ENCODE measurements at places on chromosomes 6 and 20.

DNA sequence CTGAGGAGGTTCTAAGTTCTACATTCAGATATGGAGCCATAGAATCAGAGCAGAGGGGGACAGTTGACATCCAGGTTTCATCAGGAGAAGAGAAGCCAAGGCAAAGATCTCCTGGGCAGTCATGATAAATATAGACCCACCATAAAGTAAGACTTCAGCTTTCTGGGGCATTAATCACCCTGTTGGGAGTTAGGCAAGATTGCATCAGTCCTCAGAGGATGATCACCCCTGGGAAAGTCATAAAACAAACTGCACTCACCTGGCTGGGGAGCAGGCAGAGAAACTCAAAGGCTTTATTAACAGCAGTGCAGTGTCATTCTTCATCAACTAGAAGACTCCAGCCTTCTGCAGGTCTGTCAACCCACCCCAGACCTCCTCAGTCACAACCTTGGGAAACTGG is 301.3 kb upstream of the JARID2 start:
- no peak for DNase-seq

- DNase-seq: no peak
Measured at GRCh38 chr20:20233041-20233514, 134.8 kb upstream of the INSM1 start.

- DNase-seq: no peak
Measured at GRCh38 chr20:63961664-63962425, 5.6 kb upstream of the UCKL1 start.

DNA sequence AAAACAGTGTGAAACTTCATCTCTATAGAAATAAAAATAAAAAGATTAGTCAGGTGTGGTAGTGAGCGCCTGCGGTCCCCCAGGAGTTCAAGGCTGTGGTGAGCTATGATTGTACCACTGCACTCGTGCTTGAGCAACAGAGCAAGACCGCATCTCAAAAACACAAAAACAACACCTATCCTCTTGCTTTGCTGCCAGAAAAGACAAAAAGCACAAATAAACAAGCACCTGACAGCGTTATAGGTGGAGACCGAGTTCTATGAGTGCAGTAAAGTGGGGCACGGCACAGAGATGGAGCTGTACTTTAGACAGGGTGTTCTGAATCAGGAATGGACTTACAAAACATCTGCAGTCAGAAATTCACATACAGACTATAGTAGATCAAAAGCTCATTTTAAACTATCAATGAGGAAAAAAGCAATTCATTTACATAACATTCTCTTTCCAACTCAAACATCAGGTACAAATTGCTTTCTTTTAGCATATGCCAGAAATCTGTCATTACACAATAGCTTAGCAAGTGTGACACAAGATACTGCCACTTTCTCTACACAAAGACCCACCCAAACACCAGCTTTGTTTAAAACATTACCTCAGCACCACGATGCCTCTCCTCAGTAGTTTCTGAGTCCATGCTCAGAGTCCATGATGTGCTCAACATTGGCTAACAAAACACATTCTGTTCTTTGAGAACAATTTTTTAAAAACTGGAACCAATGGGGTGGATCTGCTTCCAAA is 10.1 kb downstream of the EZR start:
- DNase-seq: no peak

DNA sequence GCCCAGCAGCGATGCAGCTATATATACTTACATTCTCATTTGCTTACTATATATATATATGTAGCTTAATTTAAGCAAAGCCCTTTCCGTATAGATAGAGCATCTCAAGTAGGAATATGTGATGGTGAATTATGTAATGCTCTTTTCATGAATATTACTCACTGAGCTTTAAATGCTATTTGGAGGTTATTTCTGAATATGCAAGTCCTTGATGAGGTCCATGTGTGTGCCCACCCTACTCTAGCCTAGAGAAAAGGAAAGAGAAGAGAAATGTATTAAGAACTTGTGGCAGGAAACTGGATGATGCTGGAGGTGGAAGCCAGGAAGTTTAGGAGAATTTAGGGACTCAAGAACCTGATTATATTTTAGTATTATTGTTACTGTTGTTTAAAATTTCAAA is 63.2 kb downstream of the PHACTR1 start:
- DNase-seq: no peak

DNA sequence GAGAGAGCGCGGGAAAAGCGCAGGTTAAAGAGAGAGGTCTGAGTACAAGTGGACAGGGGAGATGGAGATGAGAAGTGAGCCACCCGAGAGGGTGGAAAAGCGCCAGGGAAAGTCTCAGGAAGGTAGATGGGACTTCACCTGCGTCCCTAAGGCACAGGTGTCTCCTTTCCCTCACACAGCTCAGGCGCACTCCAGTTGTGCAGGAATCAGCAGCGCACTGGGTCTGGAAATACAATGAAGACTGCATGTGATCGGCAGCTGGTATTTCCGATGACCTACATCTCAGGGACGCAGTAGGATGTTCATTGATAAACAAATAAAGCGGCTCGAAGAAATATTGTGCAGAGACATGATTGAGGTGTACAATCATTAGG is 432 bp upstream of the KHDRBS2 start:
- DNase-seq: no peak

GRCh38 chr6:110448846-110449540 is 27.4 kb downstream of the SLC22A16 start:
- DNase-seq: no peak

- DNase-seq: no peak
Measured at GRCh38 chr6:161232467-161232866, 41.4 kb downstream of the AGPAT4 start.

DNA sequence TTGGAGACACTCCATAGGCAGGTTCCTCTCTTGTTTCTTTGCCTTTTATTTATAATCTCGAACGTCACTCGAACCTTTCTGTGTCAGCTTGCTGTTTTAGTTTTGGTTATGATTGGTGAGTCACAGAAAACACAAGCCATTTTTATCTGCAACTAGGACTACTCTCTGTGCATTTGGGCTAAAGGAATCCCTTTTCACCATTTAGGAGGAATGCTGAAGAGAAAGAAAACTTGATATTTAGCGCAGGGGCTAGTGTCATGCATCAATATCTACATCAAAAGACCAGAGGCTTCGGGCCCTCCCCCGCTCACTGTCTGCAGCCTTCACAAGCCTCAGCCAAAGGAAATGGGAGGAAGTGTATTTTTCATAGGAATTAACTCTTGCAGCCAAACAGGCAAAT is 507.8 kb upstream of the CITED2 start:
- no peak for DNase-seq

DNA sequence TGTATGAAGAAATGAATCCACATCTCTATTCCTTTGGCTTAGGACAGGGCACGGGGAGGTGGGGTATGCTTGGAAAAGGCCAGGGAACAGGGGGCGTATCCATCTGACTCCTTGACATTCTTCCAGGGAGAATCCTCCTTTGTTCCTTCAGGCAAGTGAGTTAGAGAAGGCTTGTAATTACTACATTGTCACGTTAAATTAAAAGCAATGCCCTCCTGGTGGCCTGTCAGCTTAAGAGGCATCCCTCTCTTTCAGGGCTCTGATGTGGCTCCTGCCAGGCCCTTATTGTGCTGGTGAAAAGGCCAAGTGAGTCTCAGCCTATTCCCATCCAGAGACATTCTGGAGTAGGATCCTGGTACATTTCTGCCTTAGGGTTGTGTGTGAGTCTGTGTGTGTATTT is 128.3 kb downstream of the FOXA2 start:
- DNase-seq: no peak

DNA sequence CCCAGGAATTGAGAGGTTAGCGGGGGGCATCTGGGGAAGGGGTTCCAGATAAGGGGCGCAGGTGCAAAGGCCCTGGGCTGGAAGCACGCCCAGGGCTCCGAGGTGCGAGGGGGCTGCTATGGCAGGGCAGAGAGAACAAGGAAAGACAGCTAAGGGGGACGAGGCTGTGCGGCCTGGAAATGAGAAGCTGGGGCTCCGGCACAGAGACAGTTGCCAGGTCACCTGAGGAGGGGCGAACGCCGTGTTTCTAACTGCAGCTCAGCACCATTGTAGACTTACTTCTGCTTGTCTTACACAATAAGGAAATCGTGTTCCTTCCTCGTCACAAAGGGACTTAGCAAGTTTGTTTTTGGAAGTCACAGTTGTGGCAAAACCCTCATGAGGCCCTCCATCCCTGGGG is 68.9 kb upstream of the TBXT start:
- no peak for DNase-seq

- no peak for DNase-seq
Measured at GRCh38 chr6:74733830-74734620, 471.8 kb downstream of the COL12A1 start.

- DNase-seq: no peak
Measured at GRCh38 chr6:44399991-44400390, 12.5 kb downstream of the CDC5L start.

- peak; percentile 45 for DNase-seq
Measured at GRCh38 chr6:26021001-26021349, 58.4 kb downstream of the TRIM38 start.

GRCh38 chr20:23776067-23776771 is 25.5 kb upstream of the CST1 start:
- no peak for DNase-seq

DNA sequence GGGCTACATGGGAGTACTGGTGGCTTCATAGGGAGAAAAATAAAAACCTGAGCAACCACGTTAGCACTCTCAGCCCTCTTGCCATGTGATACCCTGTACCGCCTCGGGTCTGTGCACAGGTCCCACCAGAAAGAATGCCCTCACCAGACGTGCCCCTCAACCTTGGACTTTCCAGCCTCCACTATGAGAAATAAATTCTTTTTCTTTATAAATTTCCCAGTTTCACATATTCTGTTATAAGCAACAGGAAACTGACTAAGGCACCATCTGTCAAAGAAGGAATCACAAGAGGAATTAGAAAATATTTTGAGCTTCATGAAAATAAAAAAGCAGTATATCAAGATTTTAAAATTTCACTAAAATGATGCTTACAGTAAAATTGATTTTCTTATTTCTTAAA is 168.4 kb upstream of the BMP5 start:
- DNase-seq: no peak

DNA sequence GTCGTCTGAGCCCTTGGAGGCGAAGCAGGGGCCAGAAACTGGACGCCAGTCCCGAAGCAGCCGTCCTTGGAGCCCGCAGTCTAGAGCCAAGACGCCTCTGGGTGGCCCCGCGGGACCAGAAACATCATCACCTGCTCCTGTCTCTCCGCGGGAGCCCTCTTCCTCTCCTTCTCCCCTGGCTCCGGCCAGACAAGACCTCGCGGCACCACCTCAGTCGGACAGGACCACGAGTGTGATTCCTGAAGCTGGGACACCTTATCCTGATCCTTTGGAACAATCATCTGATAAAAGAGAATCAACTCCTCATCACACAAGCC is 416 bp downstream of the RSPH4A start:
- DNase-seq: no peak

GRCh38 chr20:10467681-10468339 is 32.7 kb downstream of the SLX4IP start:
- DNase-seq: no peak

DNA sequence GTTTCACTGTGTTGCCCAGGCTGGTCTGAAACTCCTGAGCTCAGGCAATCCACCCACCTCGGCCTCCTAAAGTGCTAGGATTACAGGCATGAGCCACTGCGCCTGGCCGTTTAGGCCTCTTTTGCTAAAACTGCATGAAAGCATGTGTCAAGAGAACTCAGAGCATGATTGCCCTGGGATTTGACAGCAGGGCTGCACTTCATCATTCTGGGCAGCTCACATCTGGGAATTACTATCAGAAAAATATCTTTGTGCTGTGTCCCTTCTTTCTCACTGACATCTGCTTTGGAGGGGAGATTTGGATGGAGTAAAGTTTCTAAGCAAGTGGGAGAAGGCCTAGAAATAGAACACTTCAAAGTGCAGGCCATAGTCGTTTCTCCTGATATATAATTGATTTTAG is 59.6 kb upstream of the EIF2S2 start:
- DNase-seq: no peak

DNA sequence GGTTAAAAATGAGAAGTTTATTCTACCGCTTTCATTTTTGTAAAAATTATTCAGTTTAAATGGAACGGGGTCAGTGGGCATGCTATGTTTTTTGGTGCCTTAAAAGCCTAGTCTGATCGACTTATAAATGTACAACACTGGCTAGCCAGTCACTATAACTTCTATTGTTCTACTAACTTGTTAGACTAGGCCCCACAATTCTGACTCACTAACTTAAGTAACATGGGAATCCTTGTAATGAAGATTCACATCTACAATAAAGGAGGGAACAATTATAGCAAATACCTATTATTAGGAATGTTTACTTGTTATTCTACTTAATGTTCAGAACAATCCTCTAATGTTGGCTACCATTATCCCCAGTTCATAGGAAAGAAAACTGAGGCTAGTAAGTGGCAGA is 28.5 kb downstream of the REPS1 start:
- no peak for DNase-seq

DNA sequence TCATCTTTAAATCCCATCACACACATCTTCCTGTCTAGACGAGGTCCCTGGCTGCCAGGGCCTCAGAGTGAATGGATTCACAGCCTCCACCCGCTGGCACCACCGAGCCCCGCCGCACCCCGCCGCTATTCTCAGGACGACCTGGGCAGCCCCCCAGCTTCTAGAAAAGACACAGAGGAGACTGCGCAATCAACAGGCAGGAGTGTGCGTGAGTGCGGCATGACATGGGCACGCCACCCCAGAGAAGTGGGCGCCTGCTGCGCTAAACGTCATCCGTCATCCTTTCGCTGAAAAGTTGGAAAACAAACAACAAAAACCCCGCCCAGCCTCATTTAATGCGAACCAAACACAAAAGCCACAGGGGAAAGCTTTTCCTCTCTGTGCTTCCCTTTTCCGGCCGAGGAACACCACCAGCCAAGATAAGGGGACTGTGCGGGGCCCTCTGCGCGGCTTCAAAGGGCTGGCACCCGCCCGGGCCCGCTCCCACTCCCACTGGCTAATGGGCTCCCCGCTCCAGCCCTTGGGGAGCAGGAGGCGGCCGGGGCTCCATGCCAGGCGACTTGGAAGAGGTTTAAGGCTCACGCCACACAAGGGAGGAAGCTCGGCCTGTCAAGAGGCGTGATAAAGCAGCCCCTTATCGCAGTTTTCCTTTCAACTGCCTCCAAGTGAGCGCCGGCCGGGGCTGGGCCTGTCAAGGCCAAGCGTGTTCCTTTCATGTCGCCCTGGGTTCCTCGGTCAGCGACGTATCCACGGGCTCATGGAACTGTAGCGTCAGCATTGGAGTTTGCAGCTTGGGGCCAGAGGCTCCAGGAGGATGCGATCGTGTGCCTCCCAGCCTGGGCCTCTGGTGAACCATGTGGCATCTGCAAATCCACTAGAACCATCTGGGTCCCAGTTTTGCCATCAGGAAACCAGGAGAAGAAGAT is 50.1 kb downstream of the NFATC2 start:
- no peak for DNase-seq
